ENCODE measurements at places on chromosomes 7 and 10.

- DNase-seq = no peak
Observed at GRCh38 chr10:118910702-118911101, 118.8 kb upstream of the NANOS1 start.

GRCh38 chr7:17722798-17723197, 217.5 kb downstream of the SNX13 start:
- no peak for DNase-seq

GRCh38 chr10:71262027-71262426, 49.7 kb downstream of the UNC5B start:
- DNase-seq = no peak

DNA sequence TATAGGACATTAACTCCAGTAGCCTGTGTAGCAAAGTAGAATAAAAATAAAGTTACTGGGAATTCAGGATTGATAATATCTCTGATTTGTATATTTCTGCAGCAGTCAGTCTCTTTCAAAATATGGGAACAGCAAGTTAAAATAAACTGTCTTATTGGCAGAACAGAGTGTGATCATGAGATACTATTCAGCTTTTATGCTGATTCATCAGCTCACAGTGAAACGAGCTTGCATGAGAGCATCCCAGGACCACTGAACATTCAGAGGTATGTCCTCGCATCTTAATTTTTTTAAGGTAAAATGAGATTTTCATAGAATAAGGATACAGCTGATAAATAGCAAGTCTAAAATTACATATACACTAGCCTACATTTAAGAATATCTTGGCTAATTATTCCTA, 282.5 kb upstream of the MYO3A start:
- no peak for DNase-seq

DNA sequence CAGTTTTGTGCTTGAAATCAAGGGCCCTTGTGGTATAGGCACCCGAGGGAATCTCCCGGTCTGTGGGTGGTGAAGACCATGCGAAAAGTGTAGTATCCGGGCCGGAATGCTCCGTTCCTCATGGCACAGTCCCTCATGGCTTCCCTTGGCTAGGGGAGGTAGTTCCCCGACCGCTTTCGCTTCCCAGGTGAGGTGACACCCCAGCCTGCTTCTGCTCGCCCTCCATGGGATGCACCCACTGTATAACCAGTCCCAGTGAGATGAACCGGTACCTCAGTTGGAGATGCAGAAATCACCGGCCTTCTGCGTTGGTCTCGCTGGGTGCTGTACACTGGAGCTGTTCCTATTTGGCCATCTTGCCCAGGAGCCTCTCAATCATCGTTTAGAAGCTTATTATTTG, 195.7 kb upstream of the POT1 start:
- DNase-seq = no peak

DNA sequence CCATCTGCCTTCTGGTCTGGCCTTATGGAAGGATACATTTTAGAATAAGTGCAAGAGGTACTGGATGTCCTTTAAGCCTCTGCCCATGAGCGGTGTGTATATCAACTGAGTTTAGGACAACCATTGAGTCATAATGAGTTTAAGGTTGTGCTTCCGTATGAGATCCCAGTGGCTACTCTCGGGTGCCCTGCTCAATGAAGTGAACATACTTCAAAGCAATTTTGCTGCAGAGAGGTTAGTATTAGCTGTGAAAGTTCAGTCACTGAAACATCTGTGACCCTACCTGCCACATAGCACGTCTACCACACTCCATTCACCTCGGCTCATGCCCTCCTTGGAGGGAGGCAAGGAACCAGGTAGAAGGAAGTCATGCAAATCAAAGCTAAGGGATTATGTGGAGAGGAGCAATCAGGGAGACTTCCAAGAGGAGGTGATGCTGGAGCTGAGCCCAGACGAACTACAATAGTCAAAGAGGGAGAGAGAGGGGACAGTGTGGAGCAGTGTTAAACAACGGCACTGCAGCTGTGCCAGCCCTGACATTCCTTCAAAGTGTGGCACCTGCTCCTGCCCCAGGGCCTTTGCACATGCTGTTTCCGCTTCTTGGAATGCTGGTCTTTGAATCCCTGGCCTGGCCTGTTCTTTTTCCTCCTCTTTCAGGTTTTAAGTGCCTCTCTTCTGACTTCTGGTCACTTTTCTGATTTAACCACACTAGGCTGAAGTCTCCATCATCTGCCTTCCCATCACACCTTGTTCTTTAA, 25.4 kb downstream of the BTBD16 start:
- no peak for DNase-seq

DNA sequence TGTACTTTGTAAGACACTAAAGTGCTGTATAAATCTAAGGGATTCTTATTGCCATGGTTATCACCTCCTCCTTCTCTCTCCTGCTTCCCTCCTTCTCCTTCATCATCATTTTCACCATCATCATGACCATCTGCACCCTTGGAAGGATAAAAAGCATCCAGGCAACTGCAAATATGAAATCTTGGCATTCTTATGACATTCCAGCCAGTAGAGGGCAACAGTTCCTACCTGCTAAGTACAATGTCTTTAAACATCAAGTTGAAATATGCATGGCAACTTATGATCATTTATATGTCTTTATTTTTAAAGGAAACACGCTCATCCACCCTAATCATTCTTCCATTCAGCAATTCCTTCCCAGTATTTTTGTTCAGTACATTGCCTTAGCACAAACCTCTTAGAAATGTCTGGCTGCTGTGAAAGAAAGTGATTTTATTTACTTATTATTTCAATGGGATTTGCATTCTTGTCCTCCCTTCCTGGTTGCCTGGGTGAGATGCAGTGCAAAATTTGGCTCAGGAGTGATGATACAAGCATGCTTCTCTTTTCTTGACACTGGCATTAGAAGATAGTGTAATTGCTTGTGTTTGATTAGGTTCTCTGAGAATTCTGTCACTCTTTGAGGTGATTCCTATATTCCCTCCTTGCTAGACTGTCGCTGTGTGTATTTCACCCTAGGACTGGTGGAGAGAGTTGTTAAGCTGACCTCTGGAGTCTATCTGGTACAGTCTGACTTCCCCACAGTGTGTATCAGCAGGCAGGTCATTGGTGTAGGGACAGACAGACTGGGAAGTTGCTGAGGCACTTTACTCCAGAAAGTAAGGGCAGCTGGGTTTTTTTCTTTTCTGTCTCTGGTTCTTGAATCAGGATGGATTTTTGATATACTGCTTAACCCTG, 188.5 kb upstream of the BMPER start:
- DNase-seq = no peak

- no peak for DNase-seq
Observed at GRCh38 chr10:123241391-123242141, 87.4 kb downstream of the BUB3 start.

DNA sequence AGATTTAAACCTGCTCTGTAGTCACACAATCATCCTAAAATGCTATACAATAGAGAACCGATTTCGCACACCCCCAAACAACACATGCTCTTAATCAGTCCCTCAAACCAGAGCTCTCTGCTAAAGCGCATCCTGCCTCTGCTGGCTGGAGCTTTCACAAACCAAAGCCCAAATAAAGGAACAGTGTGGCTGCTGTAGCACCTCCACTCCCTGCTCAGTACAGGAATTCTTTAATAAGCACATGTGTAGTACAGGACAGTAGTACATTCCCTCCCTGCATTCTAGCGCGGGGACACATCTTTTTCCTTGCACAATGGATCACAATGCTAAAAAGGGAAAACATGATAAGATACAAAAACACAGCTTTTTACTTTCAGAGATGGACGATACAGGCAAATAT, 684.6 kb downstream of the MAGI2 start:
- no peak for DNase-seq

- DNase-seq = no peak
Observed at GRCh38 chr7:101804967-101805366, 12.5 kb upstream of the CUX1 start.

DNA sequence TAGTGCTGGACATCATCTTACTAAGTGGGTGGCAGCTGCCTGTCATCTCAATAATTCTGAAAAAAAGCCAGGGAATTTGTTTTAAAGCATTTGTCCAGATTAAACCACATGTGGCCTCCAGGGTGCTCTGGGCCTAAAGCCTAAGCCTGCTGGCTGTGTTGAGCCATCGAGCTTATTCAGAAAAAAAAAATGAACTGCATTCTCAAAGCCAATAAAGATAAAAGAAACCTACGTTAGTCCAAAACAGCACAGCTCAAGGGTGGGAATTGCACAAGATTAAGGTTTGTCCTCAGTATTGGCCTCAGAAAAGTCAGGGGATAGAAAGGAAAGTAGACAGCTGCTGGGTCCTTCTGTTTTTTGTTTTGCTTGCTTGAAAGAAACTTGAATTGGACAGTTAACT, 22.6 kb upstream of the PRTFDC1 start:
- no peak for DNase-seq

DNA sequence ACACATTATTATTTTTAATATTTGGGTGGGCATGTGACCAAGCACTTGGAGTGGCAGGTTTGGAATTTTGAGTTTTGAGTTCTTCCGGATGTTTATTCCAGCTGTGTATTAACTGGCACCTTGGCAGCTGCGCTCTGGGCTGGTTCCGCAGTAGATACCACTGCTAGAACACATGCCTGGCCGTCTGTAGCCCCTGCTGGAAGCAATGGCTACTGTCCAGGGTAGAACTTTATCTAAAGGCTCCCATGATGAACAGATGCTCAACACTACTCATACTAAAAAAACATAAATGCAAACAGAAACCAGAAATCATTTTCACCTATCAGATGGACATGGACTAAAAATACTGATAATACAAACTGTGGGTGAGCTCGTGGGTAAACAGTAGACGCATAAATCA, 19.4 kb upstream of the SH3PXD2A start:
- no peak for DNase-seq

- no peak for DNase-seq
Observed at GRCh38 chr10:58806970-58807628, 294.4 kb downstream of the BICC1 start.

DNA sequence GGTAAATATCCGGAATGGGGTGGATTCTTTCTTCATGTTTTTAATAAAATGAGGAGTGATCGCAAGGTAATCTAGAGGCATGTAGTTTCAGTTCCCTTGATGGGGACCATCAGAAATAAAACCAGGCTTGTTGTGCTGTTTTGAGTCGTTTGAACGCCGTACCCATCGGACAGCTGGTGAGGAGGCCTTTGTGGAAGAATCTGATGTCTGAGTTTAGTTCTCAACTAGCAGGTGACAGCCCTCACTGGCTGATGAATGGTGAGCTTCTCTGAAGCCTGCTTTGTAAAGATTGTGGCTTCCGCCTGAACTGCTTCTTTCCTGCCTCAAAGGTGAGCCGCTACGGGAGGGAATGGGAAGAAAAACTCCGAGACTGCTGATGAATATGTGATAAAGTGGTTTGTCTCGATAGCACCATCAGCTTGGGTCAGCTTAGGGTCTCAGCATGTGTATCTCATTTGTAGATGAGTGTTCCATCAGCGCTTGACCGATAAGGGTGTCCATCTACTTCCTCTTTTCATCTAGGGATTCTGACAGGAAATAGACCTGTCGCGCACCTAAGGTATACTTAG, 977 bp downstream of the TMEM248 start:
- DNase-seq = no peak

GRCh38 chr10:80075781-80076180, 2.7 kb upstream of the TMEM254 start:
- DNase-seq = no peak

DNA sequence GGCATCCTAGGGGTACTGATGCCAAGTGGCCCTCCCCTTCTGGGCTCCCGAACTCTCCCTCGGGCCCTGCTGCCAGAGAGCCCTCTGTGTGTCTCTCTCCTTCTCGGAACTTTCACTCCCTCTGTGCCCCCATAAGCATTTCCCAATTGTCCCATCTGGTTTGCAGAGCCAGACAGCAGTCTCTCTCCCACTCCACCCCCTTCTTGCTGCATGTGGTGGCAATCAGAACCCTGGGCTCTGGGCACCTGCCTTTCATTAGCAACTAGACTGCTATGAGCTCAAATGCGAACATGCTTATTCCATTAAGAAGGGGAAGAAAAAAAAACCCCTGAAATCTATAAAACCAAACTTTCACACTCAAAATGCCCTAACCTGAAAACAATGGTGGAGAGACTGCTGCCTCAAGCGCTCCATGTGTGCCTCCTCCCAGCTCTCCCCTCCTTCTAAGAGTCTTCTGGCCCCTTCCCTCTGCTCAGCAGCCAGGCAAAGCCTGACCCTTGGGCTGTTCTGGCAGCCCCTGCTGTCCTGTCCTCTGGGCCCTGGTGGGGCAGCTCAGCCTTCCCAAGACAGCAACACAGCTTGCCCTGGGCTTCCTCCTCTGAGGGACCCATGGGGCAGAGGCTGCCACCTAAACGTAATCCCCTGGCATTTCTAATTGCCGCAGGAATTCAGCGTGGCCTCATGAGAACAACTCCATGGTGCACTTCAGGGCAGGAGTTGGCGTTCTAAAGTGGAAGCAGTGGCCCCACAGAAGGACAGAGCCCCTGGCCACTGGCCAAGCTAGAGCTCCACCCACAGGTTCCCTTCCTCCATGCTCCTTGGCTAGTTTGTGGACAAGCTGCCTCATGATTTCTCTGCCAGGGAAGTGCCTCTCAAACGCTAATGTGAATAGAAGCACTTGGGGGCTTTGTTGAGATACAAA, 415.4 kb downstream of the PLXNA4 start:
- DNase-seq = no peak

DNA sequence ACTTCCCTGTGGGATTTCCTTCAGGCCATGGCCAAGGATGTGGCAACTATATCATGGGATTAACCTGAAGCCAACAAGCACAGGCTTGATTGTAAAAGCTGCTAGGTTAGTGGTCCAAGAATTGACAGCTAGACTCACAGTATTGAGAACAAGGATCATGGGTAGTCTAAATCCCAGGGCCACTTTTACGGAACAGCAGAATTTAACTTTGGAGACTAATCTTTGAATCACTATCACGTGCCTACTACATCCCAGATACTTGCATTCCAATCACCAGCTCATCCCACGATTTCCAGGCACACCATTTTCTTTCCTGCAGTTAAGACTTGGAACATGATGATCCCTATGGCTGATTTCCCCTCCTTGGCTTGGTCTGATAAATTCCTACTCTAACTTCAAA, 65.6 kb upstream of the ADO start:
- DNase-seq = no peak

GRCh38 chr7:51349820-51350545, 33.4 kb upstream of the COBL start:
- DNase-seq = peak; percentile 82

DNA sequence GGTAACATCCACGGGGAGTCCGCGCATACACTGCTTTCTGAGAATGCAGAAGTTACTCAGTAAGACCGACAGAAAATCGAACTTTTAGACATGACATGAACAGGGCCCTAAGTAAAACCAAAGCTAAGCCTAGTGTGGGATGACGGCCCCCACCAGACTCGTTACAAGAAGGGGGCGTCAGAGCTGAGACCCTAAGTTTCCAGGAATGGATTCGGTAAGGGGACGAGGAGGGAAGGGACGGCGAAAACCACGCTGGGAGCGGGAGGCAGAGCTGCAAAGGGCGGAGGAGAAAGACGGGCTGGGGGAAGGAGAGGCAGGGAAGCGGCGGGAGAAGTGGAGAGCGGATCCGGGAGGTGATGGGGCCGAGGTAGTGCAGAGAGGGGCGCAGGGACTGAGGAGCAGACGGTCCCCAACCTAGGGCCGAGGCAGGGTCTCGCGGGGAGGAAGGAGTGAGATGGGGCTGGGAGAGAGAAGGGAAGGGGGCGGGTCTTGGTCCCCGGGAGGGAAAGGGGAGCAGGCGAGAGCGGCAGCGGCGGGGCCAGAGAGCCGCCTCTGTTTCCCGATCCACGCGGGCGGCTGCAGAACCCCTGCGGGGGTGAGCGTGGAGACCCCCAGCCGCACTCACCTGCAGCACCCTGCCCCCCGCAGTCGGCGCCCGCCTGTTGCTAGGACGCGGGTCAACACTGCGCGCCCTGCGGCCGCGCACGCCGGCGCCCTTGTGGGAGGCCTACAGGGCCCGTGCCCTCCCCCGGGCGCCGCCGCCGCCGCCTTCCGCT, 513 bp downstream of the ODAD2 start:
- DNase-seq = no peak
